ENCODE measurements at places on chromosomes 5 and 9.
A peak's percentile ranks its signal among the peaks of the same experiment; 100 is the strongest.

DNA sequence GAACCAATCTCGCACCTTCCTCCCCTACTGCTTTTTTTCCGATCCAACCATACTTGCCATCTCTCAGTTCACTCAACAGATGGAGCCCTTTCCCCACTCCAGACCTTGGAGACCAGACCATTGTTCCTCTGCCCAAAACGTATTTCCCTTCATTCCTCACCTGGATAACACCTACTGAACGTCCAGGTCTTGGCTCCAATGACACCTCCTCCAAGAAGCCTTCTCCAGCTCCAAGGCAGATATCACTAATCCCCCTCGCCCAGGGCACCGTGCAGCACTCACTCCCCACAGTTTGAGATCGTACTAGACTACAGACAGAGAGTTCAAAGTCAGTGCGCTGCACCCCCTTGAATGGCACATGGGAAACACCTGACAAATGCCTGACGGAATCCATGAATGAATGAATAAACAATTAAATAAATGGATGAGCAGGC, 47.1 kb upstream of the AKNA start:
- peak; percentile 72 for DNase-seq

DNA sequence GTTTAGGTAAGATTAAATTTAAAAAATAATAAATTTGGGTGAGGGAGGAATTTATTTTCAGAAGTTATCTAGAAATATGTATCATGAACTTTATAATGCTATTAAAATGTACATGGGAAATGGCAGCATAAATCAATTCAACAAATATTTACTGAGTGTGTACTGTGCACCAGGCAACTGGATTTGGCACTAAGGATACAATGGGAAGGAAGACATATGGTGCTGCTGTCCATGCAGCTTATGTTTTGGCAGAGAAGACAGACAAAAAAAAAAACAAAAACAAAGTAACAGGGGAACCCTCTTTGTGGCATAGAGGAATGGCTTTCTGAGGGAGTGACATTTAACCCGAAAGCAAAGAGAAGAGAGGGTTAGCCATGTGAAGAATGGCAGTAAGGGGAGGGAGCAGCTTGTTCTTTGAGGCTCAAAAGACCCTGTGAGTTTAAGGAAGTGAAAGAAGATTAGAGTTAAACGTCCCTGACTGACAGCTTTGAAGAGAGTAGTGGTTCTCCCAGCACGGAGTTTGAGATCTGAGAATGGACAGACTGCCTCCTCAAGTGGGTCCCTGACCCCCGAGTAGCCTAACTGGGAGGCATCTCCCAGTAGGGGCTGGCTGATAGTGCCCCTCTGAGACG, 23.9 kb downstream of the CNTRL start:
- DNase-seq, result no peak

- no peak for DNase-seq
Measured at GRCh38 chr5:111280282-111280951, 56.2 kb downstream of the CAMK4 start.

GRCh38 chr5:178232920-178233429, 373 bp upstream of the PHYKPL start:
- DNase-seq, result no peak

- DNase-seq, result no peak
Measured at GRCh38 chr5:141898448-141899049, 20.3 kb upstream of the PCDH1 start.

DNA sequence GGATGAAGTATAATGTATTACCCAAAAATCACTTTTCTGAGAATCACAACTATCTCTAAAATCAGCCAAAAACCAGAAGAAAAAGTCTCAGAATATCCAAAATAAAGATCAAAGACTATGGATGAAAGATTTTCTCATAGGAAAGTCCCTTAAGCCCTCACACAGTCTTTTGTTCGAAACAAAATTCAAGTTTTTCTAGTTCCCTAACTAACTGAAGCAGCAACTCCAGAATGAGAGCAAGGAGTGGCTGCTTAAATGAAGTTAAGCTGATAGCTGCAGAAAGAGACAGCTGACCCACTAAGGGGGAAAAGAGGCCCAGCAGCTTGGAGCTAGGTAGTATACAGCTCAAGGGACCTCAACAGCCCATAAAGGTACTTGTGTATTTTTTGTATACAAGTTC, 8.4 kb downstream of the ZBTB5 start:
- DNase-seq, result no peak

DNA sequence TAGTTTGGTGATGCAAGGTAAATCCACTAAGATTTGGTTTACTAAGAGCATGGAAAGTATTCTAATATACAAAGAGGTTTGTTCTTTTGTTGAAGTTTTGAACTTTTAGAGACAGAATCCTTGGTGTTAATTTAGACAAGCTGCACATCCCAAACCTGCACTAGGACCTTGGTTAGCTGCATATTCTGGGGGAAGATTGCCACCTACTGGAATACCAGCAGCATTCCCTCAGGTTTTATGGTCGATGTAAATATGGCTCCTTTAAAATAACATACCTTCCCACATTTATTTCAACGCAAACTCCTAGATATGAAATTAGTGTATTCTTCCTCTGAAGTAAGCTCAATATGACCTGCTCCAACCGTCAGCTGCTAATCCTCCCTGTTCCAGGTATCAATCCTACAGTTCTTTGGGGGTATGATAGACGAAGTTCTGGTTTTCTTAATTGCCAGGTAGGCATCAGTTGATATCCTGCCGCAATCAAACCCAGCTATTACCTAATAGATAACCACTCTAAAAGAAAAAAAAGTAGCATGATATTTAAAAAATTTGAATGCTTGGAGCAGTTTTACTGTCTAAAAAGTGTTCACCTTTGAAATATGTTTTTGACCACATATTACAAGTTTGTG, 624.1 kb downstream of the ISL1 start:
- DNase-seq, result peak; percentile 6

- DNase-seq, result no peak
Measured at GRCh38 chr5:119342406-119342805, 13.4 kb upstream of the TNFAIP8 start.

DNA sequence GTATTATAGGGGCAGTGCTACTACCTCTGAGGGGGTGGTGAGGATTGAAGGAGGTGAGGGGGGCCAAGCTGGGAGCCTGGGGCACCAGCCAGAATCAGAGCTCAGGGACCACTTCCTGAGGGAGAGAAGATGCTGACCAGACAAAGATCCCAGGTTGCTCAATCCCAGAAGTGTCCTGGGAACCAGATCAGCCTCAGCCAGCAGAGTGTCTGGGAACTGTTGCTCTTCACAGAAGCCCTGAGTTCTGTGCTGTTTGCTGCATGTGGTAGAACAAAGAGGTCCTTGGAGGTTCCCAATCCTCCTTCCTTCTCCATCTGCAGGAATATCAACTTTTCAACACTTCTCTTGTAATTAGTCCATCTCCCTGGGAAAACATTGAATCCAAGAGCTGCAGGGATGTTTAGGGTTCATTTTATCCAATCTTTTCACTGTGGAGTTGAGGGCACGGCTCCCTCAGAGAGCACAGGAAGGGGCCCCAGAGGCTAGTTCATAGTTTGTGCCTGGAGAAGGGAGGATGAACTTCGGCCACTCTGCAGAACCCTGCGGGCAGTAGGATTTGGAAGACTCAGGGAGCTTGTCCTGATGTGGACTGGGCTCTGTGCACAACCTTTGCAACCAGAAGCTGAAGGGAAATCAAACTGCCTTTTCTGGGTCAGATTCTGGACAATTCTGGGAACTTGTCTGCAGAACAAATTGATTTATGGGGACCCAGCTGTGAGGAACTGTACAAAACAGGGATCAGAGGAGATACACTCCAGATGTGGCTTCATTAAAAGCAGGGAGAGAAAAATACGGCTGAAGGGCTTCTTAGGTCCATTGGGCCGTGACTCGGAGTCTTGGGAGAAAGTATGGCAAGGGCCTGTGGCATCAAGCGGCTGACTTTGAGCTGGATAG, 57.1 kb downstream of the GALNT12 start:
- peak; percentile 47 for DNase-seq

GRCh38 chr5:64628901-64629300, 61.4 kb upstream of the SHISAL2B start:
- no peak for DNase-seq

DNA sequence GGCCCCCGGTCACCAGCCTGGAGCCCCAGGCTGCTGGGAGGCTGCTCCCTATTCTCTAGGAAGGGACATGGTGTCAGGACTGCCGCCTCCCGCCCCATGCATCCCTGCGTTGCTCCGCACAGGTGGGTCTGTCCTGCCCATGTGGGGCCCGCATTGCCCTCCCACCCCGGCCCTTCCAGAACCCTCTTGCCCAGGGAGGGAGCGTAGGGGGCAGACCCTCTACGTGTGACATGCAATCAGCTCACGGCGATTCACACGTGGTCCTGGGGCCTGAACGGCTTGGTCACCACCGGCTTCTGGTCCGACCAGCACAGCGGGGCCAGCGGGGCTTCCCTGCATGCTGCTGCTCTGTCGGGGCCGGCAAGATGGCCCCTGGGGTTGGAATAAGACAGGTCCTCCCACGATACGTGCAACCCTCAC, 9.4 kb downstream of the SLC6A19 start:
- DNase-seq, result no peak

GRCh38 chr9:79221084-79221483, 350.7 kb upstream of the TLE4 start:
- DNase-seq, result peak; percentile 90

DNA sequence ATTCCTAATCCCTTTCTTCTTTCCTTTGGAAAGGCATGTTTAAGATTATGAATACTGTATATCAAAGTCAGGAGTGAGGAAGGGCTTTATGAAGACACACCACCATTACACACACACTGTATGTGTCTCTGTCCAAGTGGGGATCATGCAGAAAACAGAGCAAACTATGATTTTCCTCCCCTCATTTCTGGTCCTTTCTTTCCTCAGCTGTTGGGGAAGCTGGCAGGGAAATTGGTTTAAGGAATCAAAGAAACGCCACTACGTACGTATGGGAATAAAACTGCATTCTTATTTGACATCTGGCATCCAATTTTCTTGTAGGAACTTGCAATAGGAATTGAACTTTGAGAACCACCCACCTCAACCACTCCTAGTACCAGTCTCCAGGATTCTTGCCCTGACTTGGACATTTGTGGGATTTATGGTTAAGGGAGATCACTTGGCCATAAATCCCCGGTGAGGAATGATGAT, 125.8 kb downstream of the PDE4D start:
- DNase-seq, result no peak

- DNase-seq, result peak; percentile 75
Measured at GRCh38 chr5:32522429-32523143, 62.8 kb upstream of the SUB1 start.

DNA sequence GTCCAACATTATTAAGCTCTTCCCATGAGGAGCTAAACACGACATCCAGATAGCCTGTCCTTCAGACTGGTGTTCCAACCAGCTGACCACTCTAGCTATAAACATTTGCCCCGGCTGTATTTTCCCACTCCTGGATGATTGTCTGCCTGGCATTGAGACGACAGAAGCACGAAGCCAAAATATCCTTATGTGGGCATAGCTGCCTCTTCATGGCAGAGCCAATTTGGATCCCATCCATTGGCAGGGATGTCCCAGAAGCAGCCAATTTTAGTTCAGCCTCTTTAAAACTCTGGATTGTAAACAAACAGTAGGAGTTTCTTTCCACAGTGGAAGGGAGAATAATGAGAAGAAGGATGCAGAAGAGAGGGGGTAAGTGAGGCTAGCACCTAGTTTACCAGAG, 507.6 kb downstream of the CETN3 start:
- DNase-seq, result no peak

GRCh38 chr5:59189472-59190244, 606.8 kb downstream of the RAB3C start:
- no peak for DNase-seq

GRCh38 chr9:129258823-129259301, 80.8 kb upstream of the IER5L start:
- no peak for DNase-seq

- no peak for DNase-seq
Measured at GRCh38 chr5:81023261-81023970, 63.3 kb downstream of the RASGRF2 start.

DNA sequence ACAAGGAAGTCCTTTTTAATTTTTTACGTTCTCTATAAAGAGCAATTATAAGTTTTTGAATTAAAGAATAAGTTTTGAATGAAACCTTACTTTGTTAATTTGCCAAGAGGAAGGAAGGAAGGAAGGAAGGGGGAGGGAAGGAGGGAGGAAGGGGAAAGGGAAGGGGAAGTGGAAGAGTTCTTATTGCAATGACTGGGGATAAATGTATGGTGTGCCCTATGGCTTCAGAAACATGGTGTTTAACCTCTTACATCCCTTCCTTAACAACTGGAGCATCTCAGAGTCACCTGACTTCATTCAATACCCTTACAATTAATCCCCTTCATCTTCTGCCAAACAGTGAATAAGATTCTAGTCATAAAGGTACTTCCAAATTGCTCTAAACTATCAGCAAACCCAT, 16.0 kb downstream of the CEMIP2 start:
- DNase-seq, result no peak

- no peak for DNase-seq
Measured at GRCh38 chr9:37447111-37447510, 18.1 kb downstream of the ZBTB5 start.

GRCh38 chr5:40405996-40406740, 273.5 kb upstream of the PTGER4 start:
- DNase-seq, result no peak

DNA sequence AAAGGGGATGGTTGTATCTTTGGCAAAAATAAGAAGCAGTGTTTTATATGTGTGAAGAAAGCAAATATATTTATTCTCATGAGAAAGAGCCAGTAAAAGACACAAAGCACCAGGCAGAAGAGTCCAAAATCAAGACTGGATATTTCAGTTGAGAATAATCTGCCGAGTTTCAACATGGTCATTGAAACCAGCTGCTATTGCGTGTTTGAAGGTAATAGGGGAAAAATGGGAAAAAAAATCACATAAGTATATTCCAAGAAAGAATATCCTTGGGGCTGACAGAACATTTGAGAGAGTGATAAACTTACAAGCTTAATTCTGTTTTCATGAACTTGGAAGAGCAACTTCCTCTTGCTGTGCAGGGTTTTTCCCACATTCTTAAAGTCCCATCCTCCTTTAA, 79.9 kb downstream of the ISOC1 start:
- no peak for DNase-seq

DNA sequence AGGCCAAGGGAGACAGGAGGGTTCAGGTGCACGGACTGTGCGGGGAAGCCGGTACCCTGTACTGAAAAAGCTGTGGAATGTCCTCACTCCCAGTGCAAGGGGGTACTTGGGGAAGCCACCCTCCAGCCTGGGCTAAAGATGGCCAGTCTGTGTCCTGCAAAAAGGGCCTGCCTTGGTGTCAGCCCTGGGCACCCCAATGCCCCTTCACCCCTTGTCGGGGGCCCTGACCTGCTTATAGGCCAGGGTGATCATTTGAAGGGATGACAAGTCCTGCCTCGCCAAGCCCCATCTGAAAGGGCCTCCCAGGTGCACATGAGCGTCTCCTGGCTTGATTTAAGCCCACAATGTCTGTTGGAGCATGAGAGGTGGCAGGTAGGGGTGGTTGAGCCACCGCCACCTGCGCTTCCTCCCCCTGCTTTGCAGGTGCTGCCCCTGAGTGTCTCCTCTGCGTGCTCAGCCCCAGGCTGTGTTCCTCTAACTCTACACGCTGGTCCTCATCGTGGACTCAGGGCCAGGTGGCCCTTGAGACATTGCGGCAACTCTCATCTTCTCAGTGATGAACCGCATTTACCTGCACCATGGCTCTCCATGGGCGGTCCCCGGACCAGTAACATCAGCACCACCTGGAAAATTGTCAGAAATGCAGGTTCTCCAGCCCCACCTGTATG, 97.0 kb downstream of the ANKRD33B start:
- no peak for DNase-seq
